COLO829 (cell line): ENCODE measurements at places on chromosomes 11 and 22.
A peak's percentile ranks its signal among the peaks of the same experiment; 100 is the strongest.

GRCh38 chr11:119347940-119348605 lies 1.6 kb upstream of the MFRP start:
- no peak for DNase-seq

DNA sequence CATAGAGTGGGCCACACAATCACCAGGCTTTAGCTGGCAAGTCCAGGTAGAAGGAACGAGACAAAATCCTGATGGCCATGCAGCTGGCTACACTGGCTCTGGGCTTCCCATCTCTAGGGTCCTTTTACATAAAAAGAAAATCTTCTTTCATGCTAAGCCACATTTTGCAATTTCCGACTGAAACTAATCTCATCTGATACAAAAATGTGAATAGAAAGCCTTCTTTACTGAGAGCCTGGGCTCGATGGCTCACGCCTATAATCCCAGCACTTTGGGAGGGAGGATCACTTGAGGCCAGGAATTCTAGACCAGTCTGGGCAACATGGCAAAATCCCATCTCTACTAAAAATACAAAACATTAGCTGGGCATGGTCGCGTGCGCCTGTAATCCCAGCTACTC lies 67.2 kb downstream of the MICAL3 start:
- DNase-seq, result no peak

DNA sequence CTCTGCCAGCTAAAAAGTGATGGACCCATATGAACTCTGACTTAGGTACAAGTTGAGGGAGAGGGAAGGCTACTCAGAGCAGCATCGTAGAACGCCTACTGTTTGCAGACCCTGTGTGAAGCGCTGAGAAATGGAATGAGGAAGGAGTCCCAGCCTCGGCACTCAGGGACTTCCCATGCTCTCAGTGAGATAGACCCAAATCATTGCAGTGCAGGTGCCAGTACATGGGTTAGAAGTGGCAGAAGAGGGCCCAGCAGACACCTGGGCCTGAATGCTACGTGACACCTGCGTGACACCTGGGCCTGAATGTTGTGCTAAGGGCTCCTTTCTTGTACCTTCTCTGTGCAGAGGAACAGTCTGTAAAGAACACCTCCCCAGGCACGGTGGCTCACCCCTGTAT lies 2.6 kb upstream of the PDGFB start:
- DNase-seq, result no peak

DNA sequence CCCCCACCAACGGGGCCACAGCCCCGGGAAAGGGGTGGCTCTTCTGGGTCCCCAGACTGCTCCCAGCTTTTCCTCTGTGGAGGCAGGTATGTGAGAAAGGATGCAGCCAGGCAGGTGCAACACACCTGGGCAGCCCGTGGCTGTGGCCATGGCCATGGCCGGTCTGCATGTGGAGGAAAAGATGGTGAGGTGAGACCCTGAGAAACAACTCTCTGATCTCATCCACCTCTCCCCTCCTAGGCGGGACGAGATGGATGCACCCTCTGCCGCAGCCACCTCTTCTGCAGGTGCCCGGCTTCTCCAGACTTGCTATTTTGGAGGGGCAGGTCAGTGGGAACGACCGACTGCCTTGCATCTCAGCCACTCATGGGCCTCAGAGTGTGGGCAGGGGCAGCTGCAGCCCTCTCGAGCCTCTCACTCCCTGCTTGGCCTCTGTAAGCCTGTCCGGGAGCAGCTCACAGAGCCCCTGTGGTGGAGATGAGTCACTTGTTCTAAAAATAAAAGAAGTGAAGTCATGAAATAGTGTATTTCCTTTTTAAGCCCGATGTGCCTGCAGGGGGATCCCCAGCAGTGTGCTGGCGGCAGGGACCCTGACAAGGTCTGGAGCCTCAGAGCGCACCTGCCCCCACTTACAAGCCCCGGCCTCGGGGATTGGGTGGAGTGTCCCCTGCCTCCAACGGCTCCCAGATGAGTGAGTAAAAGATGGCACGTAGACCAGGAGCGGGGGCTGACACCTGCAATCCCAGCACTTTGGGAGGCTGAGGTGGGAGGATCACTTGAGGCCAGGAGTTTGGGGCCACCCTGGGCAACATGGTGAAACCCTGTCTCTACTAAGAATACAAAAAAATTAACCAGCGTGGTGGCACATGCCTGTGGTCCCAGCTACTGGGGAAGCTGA lies 10.7 kb downstream of the SMIM38 start:
- DNase-seq, result peak; percentile 63

GRCh38 chr11:61297341-61297740 lies 2.2 kb upstream of the VWCE start:
- DNase-seq, result no peak

GRCh38 chr11:611001-611996 lies 4.5 kb downstream of the IRF7 start:
- DNase-seq, result no peak

DNA sequence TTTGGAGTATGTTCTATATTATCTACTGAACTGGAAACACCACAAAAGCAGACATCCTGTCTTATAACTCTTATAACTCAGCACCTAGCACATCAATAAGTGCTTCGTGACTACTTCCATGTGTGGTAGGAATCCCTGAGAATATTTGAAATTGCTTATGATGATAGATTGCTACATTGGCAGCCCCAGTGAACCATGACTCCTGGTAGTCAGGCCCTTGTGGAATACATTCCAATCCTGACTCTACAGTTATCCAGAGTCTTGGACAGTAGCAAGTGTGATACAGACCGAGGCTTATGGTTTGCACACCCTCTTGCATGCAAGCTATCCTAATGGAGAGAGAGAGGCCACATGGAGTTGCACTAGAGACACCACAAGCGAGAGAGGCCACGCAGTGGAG lies 59.5 kb upstream of the PHF21A start:
- no peak for DNase-seq

- peak; percentile 94 for DNase-seq
Measured at GRCh38 chr22:18023509-18024275, 669 bp downstream of the MICAL3 start.

DNA sequence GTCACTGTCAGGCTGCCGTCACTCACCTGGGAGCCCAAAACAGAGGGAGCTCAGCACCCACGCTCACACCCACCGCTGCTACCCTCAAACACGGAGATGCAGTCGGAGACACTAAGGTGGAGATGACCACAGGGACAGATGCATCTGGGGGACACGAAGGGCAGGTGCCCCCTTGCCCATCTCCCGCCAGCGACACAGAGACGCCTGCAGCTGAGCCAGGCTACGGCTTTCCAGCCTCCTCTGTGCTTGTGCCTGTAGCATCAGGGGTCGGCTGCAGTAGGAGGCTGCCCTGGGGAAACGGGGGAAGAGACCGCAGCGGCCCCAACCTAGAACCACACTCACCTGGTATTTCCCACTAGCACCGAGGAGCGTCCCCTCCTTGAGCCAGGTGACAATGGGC lies 19.3 kb downstream of the IGSF9B start:
- no peak for DNase-seq

GRCh38 chr11:67079065-67079705 lies 22.5 kb downstream of the RHOD start:
- no peak for DNase-seq

- DNase-seq, result no peak
Measured at GRCh38 chr11:124807201-124807600, 7.0 kb upstream of the MSANTD2 start.

DNA sequence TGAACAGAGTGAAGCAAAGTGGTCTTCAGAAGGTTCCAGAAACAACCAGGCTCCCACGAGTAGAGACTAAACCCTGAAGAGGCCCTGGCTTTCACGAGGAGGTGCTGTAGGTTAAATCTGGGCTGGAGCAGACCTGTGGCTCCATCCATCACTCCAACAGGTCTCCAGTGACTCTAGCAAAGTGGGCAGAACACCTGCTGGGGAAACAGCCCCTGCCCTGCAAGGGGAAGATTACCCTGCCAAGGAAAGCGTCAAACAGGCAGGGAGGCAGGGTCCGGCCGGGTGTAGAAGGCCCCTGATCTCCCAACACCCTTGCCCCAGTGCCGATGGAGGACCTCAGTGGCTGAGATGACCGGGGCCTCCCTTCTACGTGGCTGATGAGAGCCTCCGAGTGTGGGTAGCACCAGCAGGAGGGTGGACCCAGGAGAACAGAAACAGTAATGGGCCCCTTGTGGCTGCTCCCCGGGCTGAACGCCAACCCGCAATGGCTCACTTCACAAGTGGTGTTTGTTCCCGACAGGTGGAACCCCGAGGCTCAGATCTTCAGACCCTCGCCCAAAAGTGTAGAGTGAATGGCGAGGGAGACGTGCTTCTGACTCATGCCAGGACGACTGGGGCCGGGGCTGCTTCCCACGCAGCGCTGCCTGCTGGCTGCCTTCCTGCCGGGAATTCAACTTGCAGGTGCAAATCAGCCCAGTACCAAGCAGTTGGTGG lies 112.0 kb downstream of the SHANK2 start:
- no peak for DNase-seq

GRCh38 chr11:131228378-131228777 lies 142.0 kb upstream of the NTM start:
- no peak for DNase-seq

GRCh38 chr11:102810950-102811660 lies 13.1 kb upstream of the MMP1 start:
- peak; percentile 39 for DNase-seq

- DNase-seq, result no peak
Measured at GRCh38 chr11:78406568-78407196, 10.9 kb downstream of the GAB2 start.

DNA sequence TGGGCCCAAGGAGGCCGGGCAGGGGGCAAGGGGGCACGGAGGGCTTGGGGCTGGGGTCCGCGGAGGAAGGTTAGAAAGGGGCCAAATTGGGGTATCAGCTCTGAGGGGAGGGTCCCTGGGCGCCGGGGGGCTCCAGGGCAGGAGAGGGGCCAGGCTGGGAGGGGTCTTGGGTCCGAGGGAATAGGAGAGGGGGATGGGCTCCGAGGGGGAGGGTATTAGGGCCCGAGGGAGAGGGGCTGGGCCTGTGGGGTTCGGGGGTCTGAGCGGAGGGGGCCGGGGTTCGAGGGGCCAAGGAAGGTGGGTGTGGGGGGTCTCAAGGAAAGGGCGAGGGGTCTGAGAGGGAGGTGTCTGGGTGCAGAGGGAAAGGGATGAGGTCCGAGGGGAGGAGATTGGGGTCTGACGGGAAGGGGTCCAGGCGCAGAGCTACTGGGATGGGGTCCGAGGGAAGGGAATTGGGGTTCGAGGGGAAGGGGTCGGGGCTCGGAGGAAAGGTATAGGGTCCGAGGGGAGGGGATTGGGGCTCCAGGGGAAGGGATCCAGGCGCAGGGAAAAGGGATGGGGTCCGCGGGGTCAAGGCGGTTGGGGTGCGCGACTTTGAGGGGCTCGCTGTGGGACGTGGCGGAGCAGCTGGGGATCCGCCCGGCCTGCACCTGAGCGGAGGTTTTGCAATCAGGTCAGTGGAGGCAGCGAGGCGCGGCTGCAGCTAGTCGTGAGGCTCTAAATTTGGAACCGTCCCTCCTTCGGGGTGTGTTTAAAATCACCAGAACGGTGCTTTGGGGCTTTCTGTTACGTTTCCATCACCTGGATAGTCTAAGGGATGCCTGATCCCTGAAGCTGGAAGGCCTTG lies 728 bp downstream of the CTTN start:
- no peak for DNase-seq

GRCh38 chr11:8823174-8823742 lies 87.7 kb upstream of the AKIP1 start:
- DNase-seq, result no peak

GRCh38 chr11:132357811-132358572 lies 987.6 kb downstream of the NTM start:
- no peak for DNase-seq

- DNase-seq, result no peak
Measured at GRCh38 chr22:37345863-37346504, 63.7 kb downstream of the CYTH4 start.

DNA sequence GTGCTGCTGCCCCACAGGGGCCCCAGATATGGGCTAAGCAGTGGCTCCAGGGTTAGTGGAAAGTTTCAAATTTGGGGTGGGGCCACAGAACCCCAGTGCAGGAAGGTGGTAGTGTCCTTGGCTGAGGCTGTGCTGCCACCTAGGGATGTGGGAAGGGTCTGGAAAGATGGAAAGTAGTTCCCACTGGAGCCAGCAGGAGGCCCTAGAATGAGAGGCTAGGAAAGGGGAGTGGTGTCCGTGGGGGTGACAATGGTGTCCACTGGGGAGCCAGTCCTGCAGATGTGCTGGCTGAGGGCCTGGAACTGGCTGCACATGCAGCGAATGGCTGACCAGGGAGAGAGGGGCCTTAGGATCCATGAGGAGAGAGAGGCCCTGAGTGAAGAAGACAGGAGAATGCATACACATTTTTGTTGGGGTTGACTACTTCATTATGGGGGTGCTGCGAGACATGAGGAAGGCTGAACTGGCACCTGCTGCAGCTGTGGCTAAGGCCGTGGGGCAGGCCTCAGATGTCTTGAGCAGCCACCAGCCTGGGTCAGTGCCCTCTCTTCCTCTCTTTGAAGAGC lies 21.1 kb downstream of the RFPL3 start:
- peak; percentile 69 for DNase-seq

DNA sequence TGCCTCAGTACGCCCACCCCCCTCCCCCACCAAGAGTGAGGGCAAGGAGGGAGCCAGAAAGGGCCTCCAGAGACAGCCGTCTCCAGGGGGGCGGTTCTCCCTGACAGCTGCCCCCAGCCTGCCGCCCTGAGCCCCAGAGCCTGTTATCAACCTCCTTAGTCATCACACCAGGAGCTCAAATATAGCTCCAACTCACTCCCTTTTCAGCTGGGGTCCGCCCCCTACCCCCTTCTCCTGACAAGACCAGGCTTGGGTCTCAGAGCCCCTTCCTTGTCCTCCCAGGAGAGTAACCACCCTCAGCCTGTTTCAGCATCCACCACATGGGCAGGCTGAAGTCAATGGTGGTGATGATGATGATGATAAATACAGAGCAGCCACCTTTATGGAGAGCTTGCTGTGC lies 2.5 kb upstream of the INPP5J start:
- DNase-seq, result no peak

GRCh38 chr11:102812188-102812587 lies 14.2 kb upstream of the MMP1 start:
- DNase-seq, result no peak

DNA sequence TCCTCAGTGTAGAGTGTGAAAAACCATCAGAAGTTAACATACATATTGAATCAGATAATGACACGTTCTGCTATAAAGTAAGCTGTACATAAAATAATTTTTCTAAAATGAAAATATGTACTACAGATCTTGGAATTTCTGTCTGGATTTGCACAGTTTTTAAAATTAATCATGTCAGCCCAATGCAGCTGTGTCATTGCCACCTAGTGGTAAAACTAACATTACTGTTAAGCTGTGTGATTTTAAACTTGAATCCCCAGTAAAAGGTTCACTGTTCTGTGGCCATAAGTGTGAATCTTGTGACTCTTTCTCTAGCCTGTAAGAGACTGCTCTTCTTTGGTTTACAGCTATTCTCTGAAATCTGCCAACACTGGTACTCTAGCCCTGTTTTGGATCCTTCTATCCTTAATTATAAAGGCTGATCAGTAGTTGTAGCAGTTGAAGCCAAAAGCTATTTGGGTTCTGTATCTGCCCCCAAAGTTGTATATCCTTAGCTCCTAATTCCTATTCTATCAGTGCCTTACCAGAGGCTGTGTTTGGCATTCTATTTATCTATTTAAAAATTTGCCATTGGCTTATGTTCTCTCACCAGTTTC lies 4.0 kb downstream of the JRKL start:
- peak; percentile 40 for DNase-seq

- no peak for DNase-seq
Measured at GRCh38 chr11:72634472-72635095, 39.6 kb downstream of the PDE2A start.
